ENCODE measurements at places on chromosomes 7 and 10.
A peak's percentile ranks its signal among the peaks of the same experiment; 100 is the strongest.

GRCh38 chr7:116517626-116518025 is 7.2 kb upstream of the CAV1 start:
- DNase-seq, result no peak

DNA sequence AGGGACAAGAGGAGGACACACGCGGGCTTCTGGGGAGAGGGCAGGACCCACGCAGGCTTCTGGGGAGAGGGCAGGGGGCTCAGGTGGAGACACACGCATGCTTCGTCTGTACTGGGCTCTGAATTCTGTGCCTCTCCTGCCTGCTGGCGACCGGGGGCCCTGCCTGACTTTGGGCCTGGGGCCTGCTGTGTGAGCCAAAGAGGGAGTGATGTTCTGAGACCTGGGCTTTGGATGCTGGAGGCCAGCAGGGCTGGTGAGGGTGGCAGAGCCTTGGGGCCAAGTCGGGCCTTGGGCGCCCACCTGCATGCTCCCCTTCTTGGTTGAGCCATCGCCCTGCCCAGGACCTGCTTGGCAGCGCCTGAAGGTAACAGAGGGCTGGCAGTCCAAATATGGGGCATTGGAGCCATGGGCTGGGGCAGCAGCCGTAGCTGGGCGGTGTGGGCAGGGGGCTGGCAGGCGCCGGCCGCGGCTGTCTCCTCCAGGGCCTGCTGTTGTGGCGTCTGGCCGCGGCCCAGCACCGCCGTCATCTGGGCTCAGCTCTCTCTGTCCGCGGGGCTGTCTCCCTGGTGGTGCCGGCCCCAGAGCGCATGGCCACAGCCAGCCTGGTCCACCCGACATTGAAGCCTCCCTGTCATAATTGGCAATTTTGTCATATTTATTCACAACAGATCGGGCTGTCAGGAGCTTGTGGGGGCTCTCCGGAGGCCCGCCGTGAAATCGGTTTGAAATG is 78.9 kb downstream of the UNCX start:
- DNase-seq, result no peak

DNA sequence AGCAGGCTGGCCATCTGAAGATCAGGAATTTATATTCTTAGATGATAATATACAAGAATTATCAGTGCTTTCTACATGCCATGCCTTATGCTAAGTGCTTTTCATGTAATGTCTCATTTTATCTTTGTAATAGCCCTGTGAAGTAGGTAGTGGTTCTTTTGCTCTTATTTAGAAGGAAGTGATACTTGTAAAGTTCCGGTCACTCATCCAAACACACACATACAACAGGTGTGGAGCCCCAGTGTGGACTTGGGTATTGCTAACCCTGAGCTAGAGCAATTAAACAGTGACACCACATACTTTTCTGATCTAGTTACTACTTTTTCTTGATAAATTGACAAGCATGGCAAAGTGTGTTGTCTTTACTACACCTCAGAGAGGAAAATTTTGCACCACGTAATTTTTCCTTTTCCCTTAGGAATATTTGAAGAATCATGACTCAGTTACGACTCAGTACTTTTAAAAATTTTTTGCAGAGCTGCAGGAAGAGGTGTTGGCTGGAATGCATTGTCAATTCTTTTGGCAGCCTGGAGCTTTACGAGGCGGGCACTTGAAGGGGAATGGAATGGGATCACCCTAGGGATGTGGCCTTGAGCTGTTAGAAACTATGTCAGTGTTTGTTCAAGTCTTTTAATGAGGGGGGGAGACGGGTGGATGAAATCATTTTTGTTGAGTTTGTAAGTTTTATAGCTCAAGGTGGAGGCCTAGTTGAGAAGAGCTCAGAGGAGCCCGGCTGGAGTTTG is 212.5 kb upstream of the CELF2 start:
- peak; percentile 93 for DNase-seq

GRCh38 chr7:69683002-69683401 is 84.7 kb downstream of the AUTS2 start:
- DNase-seq, result no peak

GRCh38 chr7:27215356-27215755 is 15.5 kb upstream of the HOXA13 start:
- no peak for DNase-seq

GRCh38 chr10:126468467-126468866 is 80.2 kb upstream of the ADAM12 start:
- no peak for DNase-seq

DNA sequence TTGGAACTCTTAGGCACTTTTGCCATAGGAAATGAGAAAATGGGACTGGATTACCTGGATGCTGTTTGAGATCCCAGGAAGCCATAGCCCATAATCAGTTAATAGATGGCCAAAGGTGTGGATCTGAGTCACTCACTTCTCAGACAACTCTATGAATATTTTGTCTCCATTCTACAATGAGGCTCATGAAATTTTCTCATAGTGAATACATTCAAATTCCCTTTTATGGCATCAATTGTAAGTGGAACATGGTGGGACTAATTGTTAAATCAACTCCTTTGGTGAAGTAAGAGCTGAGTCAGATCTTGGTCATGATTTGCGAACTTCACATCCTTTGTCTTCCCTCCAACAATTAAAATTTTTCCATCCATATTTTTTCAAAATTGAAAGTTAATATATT is 222.1 kb downstream of the ARL4A start:
- no peak for DNase-seq

- no peak for DNase-seq
Observed at GRCh38 chr10:49689882-49690510, 10.5 kb downstream of the C10orf53 start.

GRCh38 chr7:70355198-70356020 is 757.1 kb downstream of the AUTS2 start:
- DNase-seq, result no peak

- DNase-seq, result no peak
Observed at GRCh38 chr10:118513174-118513573, 82.3 kb downstream of the PRLHR start.

- no peak for DNase-seq
Observed at GRCh38 chr7:138436388-138436787, 23.7 kb upstream of the TRIM24 start.

DNA sequence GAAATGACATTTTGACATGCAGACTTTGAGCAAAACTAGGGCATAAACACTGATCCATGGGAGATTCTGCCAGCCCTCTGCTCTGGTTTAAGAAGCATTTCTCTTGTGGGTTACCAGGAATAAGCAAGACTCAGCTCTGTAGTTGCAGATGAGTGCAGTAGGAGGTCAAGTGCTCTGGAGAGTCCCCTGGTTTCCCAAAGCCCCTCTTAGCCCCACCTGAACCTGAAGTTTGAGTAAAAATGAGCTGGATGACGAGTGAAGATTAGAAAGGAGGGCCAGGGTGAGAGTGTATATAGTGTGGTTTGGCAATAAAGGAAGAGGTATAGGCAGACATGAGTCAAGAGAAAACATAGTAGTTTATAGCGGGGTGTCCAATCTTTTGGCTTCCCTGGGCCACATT is 220.3 kb downstream of the ARL4A start:
- no peak for DNase-seq

- DNase-seq, result peak; percentile 87
Observed at GRCh38 chr7:116227678-116228239, 17.4 kb downstream of the TES start.

DNA sequence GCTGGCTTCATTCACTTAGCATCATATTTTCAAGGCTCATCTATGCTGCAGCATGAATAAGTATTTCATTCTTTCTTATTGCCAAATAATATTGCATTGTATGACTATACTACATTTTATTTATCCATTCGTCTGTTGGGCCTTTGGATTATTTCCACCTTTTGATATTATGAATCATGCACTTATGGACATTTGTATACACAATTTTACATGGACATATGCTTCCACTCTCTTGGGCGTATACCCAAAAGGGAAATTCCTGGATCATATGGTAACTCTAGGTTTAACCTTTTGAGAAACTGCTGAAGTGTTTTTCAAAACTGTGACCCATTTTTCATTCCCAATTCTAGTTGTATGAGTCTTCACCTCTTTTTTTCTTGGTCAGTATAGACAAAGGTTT is 80.3 kb upstream of the GNAI1 start:
- DNase-seq, result peak; percentile 61

GRCh38 chr7:134532180-134532953 is 5.0 kb downstream of the AKR1B10 start:
- no peak for DNase-seq

DNA sequence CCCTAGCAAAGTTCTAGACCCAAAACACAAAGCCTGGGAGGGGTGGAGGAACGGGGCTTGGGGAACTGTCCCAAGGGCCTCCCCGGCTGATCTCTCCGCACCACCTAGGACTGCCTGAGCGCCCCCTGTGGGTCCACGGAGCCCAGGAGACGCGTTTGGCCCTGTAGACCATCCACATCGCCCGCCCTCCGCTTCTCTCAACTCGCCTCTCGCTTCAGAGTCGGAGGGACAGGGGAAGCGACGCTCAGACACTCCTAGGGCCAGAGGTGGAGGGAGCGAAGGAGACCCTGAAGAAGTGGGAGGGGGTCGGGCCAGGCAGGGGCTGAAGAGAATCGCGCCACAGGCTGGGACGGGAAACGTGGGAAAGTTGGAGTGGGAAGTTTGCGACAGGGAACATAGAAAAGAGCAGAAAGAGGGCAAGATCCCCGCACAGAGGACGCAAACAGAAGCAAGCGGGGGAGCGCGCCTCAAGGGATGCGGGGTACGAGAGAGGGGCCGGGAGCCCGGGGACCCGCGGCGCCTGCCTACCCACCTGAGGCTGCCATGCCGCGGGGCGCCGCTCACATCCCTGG is 378 bp downstream of the PIK3AP1 start:
- DNase-seq, result peak; percentile 38

GRCh38 chr7:131042269-131043160 is 285.2 kb upstream of the MKLN1 start:
- no peak for DNase-seq

Data from EL (cell line).